ENCODE measurements at places on chromosomes 12 and 14. TPM values are rescaled to one million over a fixed set of nuclear protein-coding genes. Genes with fewer than 3 reads are reported as not detected.

GRCh38 chr12:47033081-47033480 is 46.3 kb upstream of the PCED1B start:
- H3K4me1 ChIP-seq: peaks cover 33% of the 10 kb centered on the region
- DNase-seq: no peak
- H3K4me3 ChIP-seq: no peak overlapping the region
- H3K36me3 ChIP-seq: no peaks in the 10 kb centered on the region

DNA sequence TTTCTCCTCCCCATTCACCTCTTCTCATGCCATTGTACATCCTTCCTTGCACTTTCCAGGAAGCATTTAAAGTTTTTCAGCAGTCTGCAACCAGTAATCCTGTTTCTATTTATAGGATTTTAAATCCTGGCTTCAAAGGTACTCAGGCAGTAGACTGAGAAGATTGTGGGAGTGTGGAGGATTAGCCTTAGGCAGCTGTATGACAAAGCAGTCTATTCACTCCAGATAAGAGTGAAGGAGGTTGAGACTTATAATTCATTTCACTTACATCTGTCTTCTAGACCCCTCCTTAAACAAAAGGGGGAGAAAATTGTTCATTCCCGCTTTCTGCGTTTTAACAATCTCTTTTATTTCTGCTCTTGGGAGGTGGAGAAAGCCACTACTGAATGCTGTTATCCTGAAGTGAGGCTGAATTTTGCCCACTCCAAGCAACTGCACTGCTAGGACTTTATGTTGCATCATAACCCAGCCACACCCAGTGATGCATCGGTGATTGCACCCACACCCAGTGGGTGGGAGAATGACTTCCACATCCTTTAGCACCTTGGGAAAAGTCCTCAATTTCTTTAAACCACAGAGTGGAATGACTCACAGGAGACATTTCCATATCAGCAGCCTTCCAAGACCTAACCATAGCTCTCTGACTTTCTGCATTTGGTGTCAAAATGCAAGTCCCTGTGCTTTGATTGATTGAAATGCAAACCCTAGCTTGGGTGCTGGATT is 382.5 kb upstream of the ATP2B1 start:
- no peak overlapping the region for H3K4me3 ChIP-seq
- no peak overlapping the region for H3K27ac ChIP-seq
- H3K4me1 ChIP-seq: peaks cover 4% of the 10 kb centered on the region
- H3K36me3 ChIP-seq: no peaks in the 10 kb centered on the region

GRCh38 chr14:21868442-21869046 is 194.9 kb upstream of the OR4E1 start:
- peak overlapping the region; percentile 50 for H3K4me3 ChIP-seq
- no peaks in the 10 kb centered on the region for H3K36me3 ChIP-seq
- no peaks in the 10 kb centered on the region for H3K27me3 ChIP-seq
- DNase-seq: peak; percentile 48

PIANP gene
- 0.41 TPM for total RNA-seq

All from naive thymus-derived CD8-positive, alpha-beta T cell (primary cell).